ENCODE measurements at places on chromosomes 11 and 22.
A peak's percentile ranks its signal among the peaks of the same experiment; 100 is the strongest.

GRCh38 chr11:17543041-17543440 is 1.2 kb downstream of the USH1C start:
- DNase-seq, result no peak

DNA sequence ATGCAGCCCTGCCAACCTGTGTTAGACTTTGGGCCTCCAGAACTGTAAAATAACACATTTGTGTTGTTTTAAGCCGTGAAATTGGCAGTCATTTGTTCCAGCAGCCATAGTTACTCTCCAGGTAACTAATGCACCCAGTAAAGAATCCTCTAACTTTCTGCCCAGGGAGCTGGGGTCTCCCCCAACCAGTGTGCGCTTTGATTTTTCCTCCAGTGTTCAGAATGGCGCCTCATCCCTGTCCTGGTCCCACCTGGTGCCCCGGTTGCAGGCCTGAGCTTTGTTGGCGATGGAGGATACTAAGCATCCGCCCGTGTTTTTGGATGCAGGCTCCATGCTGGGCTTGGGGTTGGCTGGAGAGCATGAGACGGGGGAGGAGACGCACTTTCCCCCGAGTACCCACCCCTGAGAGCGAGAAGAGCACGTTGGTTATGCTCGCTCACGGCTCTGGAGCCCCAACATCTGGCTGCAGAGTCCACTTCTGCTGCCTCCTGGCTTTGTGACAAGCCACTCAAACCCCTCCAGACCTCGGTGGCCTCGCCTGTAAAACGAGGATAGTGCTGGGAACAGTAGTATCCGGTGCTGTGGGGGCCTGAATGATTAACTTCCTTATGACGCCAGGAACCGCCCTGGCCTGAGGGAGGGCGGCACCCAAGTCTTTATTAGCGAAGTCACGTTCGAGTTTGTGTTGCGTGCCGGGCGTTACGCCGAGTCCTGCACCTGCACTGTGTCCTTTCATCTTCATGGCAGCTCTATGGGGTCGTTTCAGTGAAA is 25.8 kb downstream of the MRGPRD start:
- no peak for DNase-seq

GRCh38 chr22:17647991-17648390 is 9.4 kb downstream of the BCL2L13 start:
- DNase-seq, result no peak

DNA sequence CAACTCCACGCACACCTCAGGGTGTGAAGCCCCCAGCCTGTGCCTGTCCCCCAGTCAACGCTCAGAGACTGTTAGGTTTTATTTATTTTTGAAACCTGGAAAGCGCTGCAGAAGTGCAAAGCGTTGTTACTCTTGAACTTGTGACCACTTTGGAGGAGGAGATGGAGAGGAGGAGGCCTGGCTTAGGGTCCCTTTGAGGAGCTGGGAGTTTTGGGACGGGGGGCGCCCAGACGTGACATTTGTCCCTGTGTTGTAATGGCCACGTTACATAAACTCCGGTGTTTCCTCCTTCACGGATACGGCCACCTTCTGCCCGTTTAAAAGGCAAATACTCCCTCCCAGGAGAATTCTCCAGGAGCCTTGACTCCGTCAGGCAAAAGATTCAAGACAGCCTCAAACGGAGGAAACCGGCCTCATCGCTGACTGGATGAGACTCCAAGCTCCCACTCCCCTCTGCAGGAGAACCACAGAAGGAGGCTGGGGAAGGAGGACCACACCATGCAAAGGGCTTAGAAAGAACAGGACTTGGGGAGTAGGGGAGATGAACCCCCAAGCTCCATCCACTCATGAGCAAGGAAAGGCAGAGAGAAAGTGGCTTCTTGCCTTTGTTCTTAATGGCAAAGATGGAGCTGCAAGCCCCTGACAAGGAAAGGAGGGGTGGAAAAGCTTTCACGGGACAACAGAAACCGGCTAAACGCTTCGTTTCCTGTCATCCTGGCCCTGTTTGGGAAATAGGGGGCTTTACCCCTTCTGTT is 630 bp downstream of the PIK3IP1 start:
- no peak for DNase-seq

DNA sequence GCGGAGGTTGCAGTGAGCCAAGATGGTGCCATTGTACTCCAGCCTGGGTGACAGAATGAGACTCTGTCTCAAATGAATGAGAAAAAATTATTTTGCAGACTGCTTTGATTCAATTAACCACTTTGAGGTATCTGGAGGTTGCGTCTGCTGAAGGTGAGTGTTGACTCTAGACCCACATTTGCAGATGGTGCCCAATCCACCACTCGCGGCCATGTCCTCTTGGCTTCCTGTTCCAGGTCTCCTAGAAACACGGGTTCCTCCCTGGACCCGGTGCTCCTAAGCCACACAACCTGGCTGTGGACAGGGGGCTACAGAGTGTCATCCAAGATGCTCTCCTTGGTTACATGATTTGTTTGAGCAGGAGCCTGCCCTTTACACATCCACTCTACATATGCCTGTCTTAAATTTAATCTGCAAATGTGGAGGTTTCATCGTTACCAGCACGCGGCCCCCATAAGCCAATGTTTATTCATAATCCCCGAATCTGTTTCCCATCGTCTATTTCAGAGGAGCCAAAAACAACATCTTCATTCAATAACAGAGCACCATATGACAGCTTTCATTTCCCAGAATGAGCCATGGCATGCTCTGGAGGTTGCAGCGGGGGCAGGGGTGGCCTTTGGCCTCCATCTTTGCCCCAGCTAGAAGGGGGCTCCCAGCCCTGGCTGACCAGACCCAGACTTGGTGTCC is 377.2 kb downstream of the CTTN start:
- no peak for DNase-seq

DNA sequence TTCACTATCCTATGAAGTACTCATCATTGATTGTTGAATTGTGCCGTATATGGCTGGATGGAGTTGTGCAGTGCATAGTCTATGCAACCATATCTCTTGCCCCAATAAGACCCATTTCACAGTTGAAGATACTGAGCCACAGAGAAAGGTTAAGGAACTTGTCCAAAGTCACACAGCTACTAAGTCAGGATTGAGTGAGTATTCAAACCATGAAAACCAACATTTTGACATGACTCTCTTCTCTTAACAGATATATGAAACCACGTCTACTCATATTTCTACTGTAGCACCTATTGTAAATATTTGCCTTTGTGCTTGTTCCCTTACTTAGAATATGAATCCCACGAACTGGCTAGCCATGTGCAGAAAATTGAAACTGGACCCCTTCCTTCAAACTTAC is 58.1 kb downstream of the MAML2 start:
- DNase-seq, result no peak

DNA sequence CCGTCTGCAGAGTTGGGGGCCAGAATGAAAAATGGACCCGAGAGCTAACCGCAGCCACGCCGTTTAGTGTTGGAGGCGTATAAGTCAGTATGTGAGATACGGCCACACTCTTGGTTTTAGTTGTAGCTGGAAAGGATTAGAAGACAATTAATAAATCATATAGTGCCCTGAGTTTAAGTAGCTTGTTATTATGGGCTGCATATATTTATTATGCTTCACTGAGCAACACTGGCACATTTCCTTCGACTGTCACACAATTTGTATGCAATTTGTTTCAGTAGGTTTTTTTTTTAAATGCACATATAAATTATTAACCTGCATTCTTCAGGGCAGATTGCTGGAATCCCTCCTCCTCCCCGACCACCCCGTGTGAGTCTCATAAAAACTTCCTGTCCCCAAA is 56.9 kb downstream of the PKNOX2 start:
- DNase-seq, result no peak

- DNase-seq, result no peak
These were observed 379.4 kb downstream of the DYNC2H1 start for GRCh38 chr11:103488579-103488978.

- DNase-seq, result no peak
These were observed 13.2 kb upstream of the BBS1 start for GRCh38 chr11:66497206-66497605.

DNA sequence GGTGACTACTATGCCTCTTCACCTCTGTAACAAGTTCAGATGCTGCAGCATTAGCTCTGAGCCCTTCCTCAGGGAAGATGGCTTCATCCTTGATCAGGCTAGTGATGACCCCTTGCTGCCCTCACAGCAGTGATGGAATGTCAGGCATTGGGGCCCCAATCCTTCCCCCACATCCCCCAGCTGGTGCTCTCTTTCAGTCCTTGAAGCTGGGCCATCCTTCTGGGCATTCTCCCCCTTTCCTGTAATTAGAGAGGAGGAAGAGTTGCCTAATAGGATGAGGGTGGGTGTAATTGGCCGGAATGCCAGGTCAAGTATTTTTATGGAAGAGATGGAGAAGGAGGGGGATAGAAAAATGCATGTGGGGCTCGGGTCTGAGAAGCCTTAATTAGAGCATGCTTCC is 62.6 kb downstream of the TRAF6 start:
- no peak for DNase-seq

DNA sequence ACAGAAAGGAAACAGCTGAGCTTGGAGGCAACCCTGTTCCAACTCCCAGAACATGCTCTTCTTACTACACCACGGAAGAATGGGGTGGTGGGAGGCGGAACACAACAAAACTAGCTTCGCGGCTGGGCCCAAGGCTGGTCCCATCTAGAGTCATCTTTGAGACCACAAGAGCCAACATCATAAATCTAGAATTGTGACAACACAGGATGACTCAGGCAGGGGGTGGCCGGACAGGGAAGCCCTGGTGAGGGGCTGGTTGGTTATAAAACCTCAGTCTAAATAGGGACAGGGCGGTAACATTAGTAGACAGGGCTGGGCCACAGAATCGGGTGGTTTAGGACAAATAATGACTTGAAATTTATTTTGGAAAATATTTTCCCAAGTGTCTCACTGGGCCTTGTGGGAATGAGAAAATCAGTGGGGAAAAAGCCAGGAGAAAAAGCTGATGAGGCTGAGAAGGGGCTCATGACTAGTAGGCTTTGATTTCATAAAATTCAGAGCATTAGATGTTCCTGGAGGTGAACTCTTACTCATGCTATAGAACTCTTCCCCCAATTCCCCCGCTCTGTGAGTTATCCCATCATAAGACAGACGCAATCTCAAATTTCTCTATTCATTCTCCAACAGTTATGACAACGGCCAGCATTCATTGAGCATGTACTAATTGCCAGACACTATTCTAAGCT is 151.8 kb upstream of the TIMP3 start:
- peak; percentile 41 for DNase-seq

DNA sequence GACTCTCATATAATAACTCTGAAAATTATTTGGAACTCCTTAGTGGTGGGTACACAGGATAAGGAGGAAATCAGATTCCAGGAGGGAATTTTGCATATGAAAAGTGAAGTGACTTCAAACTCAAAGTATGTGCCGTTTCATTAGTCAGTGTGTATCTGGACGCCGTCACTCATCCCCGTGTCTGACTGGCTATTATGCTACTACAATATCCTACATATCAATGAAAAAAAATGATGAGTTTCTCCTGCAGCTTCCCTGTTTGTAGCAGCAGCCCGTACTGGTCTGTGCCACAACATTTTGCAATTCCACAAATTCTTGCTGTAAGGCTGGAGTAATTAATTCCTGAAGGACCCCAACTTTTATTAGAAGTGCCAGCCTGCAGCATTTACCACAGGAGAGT is 16.5 kb downstream of the WT1 start:
- no peak for DNase-seq

DNA sequence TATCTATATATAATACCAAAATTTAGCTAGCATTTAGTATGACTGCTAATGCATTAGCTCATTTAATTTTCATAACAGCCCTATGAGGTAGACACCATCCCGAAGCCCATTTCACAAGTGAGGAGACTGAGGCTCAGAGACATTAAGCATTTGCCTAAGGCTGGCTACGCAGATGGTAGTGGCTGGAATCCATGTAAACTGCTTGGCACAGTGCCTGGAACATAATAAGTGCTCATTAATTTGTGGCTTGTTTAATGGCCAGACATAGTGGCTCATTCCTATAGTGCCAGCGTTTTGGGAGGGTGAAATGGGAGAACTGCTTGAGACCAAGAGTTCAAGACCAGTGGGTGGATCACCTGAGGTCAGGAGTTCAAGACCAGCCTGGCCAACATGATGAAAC is 17.8 kb upstream of the TP53I11 start:
- no peak for DNase-seq

DNA sequence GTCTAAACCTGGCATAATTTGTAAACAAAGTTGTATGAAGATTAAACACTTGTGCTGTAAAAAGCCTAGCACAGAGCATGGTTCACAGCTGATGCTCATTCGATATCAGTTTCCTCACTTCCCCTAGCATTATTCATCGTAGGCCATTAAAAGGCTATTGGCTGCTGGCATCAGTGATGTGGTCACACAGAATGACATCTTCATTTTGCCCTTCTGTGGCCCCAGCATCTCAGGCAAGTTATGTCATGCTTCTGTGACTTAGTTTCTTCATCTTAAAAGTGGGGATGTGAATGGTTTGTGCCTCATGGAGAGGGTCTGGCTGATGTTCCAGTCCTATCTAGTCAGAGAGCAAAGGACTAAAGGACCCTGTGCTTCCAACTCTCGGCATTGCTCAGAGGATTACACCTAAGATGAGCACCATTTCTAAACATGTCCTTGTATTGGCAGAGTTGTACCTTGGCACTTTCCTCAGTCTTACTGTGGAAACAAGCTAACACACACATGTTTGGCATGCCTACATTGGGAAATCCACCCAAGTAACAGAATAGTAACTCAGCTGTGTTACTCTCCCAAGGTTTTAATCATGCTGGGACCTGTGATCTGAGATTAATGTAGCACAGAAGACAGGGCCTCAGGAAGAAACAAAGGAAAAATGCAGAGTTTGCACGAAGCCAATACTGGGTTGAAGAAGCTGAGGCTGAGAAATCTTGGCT is 83.5 kb upstream of the OR9Q1 start:
- DNase-seq, result no peak

GRCh38 chr11:34223021-34223813 is 117.8 kb downstream of the NAT10 start:
- DNase-seq, result no peak

DNA sequence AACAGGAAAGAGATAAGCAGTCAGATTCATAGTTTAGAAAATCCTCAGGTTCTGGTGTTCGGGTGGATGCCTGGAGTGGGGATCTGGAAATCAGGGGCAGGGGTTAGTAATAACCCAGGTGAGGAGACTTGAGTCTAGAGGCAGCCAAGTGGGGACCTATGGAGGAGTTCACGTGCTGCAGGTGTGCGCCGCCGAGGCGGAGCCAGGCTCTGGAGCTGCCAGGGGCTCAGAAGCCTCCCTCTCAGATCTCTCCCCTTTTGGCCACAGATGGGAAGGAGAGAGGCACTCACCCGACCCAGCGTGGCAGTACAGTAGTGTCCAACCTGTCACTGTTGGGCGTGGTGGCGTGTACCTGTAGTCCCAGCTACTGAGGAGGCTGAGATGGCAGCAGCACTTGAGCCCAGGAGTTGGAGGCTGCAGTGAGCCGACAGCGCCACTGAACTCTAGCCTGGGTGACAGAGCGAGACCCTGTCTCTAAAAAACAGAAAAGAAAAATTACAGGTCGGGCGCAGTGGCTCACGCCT is 27.5 kb downstream of the TXN2 start:
- no peak for DNase-seq

DNA sequence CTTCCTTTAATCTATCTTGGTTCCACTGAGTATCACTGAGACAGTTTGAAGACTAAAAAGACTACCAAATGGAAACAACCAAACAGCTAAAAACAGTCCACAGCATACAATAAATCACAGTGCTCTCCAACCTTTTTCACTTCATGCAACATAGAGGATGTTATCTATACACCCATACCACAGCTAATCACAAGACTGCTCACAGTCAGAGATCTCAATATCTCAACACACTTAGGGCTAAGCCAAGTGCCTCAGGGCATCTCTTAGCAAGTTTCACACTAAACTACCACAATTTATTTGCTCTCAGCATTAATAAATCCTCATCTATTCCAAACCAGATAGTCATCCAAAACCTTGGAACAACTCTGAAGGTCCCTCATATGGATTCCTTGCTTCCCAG is 129.4 kb downstream of the SBF2 start:
- DNase-seq, result no peak

Measured in HS-27A (cell line).